ENCODE measurements at places on chromosomes 6 and 20.
A peak's percentile ranks its signal among the peaks of the same experiment; 100 is the strongest.

GRCh38 chr6:193180-193579 is 99.1 kb upstream of the DUSP22 start:
- DNase-seq: no peak

- DNase-seq: peak; percentile 70
Measured at GRCh38 chr6:73452107-73452461, at the start of gene CGAS. CGAS (minus strand) TSS chr6:73452297; CDS start chr6:73452181, 116 bp downstream.

- DNase-seq: no peak
Measured at GRCh38 chr20:51065615-51066014, 42.7 kb upstream of the KCNG1 start.

- DNase-seq: peak; percentile 65
Measured at GRCh38 chr20:4666001-4666479, 55.7 kb upstream of the PRND start.

GRCh38 chr20:10951216-10951615 is 277.4 kb upstream of the JAG1 start:
- DNase-seq: no peak

DNA sequence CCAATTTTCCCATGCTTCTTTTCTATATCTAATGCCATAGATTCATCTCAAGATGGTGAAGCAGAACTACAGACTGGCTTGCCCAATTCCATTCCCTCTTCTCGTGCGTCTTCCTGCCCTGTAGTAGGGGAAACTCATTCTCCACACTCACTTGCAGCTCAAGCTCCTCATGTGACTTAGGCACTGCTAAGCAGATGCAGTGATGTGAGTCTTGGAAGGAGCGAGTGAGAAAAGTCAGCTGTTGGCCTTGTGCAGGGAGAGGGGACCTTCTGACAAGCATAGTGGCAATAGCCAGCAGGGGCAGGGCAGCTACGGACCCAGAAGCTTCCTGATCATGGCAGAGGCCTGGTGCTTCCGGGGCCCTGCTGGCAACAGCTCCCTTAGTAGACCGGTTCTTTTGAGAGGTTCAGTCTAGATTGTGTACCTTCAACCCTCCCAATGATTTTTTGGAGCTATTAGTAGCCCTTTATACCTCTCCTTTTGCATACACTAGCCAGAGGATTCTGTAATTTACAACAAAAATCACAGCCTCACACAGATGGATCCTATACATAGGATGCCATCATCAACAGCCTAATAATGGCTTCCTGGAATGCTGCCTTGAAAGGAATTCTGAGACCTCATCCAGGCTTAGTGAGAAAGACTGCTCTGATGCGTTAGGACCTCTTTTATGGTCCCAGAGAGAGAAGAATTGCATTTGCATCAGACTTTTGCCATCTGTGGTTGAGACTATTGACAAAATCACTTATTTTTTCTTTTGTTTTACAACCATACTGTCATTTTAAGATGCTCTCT is 121.5 kb upstream of the RIPOR2 start:
- peak; percentile 81 for DNase-seq

GRCh38 chr20:18686696-18687095 is 98.8 kb downstream of the DTD1 start:
- no peak for DNase-seq

DNA sequence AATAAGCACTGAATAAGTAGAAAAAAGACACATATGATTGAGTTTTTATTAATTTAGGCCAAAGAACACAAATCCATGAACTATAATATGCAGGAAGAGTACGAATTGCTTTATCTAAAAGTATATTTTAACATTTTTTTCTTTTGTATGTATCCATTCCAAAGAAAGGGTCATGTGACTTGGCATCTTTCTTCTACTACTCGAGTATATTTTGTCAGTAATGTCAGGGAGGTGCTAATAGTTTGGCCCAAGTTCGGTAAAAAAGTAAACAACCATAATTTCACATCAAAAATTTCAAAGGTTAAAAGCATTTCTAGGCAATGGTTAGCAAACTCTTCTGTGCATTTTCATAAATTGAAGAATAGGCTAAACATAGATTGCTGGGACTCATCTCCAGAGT is 18.7 kb downstream of the DEFB110 start:
- DNase-seq: no peak

DNA sequence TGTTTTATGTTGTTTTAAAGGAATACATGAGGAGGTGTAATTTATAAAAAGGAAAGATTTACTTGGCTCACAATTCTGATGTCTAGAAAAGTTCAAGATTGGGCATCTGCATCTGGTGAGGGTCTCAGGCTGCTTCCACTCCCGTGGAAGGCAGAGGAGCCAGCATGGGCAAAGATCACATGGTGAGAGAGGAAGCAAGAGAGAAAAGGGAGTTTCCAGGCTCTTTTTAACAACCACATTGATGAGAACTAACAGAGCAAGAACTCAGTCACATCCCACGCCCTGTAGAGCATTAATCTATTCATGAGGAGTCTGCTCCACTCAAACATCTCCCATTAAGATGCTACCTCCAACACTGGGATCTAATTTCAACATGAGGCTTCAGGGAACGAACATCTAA is 1666.3 kb downstream of the HACE1 start:
- DNase-seq: no peak

DNA sequence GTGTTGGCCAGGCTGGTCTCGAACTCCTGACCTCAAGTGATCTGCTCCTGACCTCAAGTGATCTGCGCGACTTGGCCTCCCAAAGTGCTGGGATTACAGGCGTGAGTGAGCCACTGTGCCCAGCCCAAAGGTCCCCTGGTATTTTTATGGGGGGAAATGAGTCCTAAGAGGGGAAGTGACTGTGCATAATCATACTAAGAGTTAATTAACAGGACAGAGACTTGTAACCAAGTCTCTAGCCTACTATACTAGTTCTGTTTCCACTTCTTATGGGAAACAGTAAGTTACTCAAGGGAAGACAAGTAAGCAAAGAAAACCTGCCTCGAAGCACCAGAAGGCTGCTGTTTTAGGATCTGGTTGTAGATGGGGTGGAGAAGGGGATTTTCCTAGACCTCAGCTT is 27.9 kb downstream of the TCF15 start:
- no peak for DNase-seq

DNA sequence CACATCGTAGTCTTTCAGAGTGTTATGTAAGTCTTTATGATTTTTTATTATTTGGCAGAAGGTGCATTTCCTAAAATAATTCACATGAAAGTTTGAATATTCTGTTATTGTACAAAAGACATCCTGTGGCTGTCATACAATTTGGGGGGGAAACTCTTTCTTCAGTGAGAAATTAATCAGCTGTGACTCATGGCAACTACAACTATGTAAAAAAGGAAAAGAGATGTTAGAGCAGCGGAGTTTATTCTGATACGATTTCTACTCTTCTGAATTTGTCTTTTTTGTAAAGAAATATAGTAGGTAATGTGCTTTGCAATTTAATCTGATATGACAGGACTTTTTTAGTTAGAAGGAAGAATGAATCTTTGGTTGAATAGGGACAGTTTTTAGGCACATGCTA is 14.2 kb downstream of the COL19A1 start:
- no peak for DNase-seq

GRCh38 chr6:161235776-161236633 is 37.9 kb downstream of the AGPAT4 start:
- DNase-seq: no peak

Data from fibroblast of skin of right quadriceps (primary cell).